HCT116 (cell line): ENCODE measurements at places on chromosomes 3 and 15.

- peaks cover 5% of the 10 kb centered on the region; the same call in 1 of the 2 replicates for H3K4me1 ChIP-seq
- DNase-seq: no peak
- H3K27ac ChIP-seq: no peak overlapping the region
- no peaks in the 10 kb centered on the region for H3K36me3 ChIP-seq
- no peaks in the 10 kb centered on the region for H3K27me3 ChIP-seq
Observed at GRCh38 chr3:8579943-8580342, 64.7 kb downstream of the SSUH2 start.

GRCh38 chr3:53194210-53195065, 33.4 kb downstream of the PRKCD start:
- no peak for DNase-seq
- no peak overlapping the region for H3K4me3 ChIP-seq
- peak overlapping the region; percentile 44; the same call in 1 of the 2 replicates for H3K27ac ChIP-seq
- H3K27me3 ChIP-seq: no peaks in the 10 kb centered on the region

DNA sequence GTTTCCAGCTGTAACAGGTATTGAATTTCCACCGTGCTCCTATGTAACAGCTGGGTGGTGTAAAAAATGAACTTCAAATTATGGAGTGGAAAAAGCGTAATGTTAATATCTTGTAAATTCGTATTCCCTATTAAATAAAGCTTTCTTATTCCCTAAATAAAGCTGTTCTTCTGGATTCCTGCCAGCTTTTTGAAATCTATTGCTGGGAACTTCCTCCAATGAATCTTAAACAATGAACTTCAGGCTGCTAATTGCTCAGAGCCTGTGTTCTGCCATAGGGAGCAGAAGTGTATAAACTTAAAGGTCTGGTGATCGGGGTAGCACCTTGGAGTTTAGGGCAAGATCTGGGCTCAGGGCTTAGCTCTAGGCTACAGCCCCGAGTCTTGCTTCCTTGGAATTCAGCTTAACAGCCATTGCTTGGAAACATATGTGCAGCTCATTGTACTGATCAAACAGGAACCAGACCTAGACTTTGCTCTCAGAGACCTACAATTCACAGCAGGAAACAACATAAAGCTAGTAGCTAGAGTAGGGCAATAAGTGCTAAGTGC, 1.4 kb downstream of the ARL14 start:
- H3K27me3 ChIP-seq: no peaks in the 10 kb centered on the region
- peak overlapping the region; percentile 69; the same call in 1 of the 2 replicates for H3K27ac ChIP-seq
- no peak overlapping the region for H3K4me3 ChIP-seq
- no peaks in the 10 kb centered on the region for H3K36me3 ChIP-seq
- H3K4me1 ChIP-seq: peaks cover 40% of the 10 kb centered on the region

GRCh38 chr3:156892701-156893100, 66.5 kb downstream of the LEKR1 start:
- H3K36me3 ChIP-seq: no peaks in the 10 kb centered on the region
- DNase-seq: peak; percentile 7
- H3K4me1 ChIP-seq: no peaks in the 10 kb centered on the region
- H3K4me3 ChIP-seq: no peak overlapping the region
- H3K27ac ChIP-seq: no peak overlapping the region

GRCh38 chr3:150494411-150494977, 51.8 kb downstream of the SERP1 start:
- no peaks in the 10 kb centered on the region for H3K36me3 ChIP-seq
- no peaks in the 10 kb centered on the region for H3K4me1 ChIP-seq
- no peak for DNase-seq

GRCh38 chr3:150286390-150287147, 121.5 kb upstream of the TSC22D2 start:
- H3K36me3 ChIP-seq: no peaks in the 10 kb centered on the region
- H3K4me3 ChIP-seq: no peak overlapping the region
- H3K27ac ChIP-seq: no peak overlapping the region

- H3K36me3 ChIP-seq: no peaks in the 10 kb centered on the region
- H3K27me3 ChIP-seq: no peaks in the 10 kb centered on the region
- no peak overlapping the region for H3K27ac ChIP-seq
- no peaks in the 10 kb centered on the region for H3K4me1 ChIP-seq
- no peak for DNase-seq
Observed at GRCh38 chr3:47365213-47366153, 15.3 kb upstream of the PTPN23 start.

DNA sequence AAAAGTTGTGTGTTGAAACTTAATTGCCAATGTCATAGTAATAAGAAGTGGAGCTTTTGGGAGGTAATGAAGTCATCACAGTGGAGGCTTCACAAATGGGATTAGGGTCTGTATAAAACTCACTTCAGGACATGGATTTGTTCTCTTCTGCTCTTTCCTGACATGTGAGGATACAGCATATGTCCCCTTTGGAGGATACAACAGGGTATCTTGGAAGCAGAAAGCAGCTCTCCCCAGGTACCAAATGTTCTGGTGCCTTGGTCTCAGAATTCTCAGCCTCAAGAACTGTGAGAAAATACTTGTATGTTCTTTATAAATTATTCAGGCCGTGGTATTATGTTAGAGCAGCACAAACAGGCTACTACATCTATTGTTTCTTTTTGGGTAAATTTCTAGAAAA, 210.9 kb downstream of the DIPK2A start:
- no peaks in the 10 kb centered on the region for H3K36me3 ChIP-seq
- H3K27ac ChIP-seq: no peak overlapping the region
- no peak for DNase-seq
- no peaks in the 10 kb centered on the region for H3K4me1 ChIP-seq

DNA sequence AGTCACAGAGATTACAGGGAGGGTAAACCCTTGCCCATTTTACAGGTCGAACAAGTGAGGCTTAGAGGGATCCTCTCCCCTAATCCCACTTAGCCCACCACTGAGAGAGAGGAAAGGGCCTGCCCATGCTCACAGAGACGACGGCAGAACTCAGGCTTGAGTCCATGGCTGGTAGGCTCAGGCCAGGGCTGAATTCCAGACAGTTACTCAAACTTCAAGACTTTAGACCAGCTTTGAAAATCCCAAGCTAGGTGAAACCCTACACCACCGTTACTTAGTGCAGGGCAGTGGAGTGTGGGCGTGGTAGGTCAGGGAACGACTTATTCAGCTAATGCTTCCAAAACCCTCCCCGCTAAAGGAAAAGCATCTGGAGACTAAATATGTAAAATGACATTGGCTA, 16.4 kb downstream of the GRIP2 start:
- no peaks in the 10 kb centered on the region for H3K27me3 ChIP-seq
- DNase-seq: no peak
- H3K4me1 ChIP-seq: peaks cover 8% of the 10 kb centered on the region
- no peak overlapping the region for H3K27ac ChIP-seq
- no peaks in the 10 kb centered on the region for H3K36me3 ChIP-seq
- no peak overlapping the region for H3K4me3 ChIP-seq

DNA sequence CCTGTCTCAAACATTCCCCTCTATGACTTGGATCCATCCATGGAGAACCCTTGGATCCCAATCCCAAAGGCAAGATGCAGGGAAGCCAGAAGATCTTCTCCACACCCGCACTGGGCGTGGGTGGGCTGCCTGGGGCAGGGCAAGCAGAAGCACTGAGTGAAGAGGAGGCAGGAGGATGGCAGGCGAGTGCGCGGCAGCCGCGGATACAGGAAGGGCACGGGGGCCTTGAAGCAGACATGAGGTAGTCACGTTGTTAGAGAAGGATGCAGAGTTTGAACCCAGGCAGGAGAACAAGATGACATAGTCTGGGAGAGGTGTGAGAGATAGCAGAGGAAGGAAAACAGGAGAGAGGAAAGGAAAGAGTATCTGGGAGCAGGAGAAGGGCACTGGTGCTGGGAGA, 5.1 kb upstream of the IGDCC3 start:
- no peak overlapping the region for H3K4me3 ChIP-seq
- no peaks in the 10 kb centered on the region; the same call in 1 of the 2 replicates for H3K27me3 ChIP-seq
- no peak for DNase-seq
- peaks cover 21% of the 10 kb centered on the region for H3K4me1 ChIP-seq
- no peaks in the 10 kb centered on the region for H3K36me3 ChIP-seq
- H3K27ac ChIP-seq: no peak overlapping the region

DNA sequence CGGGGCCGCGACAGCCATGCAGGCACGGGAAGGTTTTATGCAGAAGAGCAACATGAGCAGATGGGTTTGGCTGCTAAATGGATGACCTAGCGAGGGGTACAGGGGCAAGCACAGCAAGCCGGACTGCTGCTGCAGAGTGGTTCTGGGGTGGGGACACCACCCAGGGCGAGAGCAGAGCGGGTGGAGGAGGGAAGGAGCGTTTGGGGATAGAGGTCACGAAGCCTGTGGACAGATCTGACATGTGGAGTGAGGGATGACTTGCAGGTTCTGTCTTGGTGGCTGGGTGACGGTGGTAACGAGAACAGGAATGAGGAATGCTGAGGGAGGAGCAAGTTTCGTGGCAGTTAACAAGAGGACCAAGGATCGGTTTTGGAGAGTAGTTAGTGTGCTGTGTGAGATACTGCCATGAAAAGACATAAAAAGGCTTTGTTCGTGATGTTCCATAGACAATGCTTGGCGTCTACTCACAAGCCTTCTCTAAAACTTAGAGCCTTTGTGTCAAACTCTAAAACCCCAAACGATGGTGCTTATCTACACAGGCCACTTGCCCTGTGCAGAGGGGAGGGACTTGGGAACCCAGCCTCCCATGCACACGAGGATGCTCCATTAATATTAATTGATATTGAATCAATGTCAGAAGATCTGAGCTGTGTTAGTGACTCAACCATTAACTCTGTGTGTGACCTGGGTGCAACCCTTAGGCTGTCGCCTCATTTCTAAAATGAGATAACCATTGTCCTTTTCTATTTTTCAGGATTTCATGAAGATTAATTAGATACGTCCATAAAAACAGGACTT, 132.7 kb upstream of the SLC2A2 start:
- H3K4me3 ChIP-seq: no peak overlapping the region
- peaks cover 34% of the 10 kb centered on the region for H3K4me1 ChIP-seq
- no peaks in the 10 kb centered on the region for H3K27me3 ChIP-seq
- H3K36me3 ChIP-seq: no peaks in the 10 kb centered on the region

DNA sequence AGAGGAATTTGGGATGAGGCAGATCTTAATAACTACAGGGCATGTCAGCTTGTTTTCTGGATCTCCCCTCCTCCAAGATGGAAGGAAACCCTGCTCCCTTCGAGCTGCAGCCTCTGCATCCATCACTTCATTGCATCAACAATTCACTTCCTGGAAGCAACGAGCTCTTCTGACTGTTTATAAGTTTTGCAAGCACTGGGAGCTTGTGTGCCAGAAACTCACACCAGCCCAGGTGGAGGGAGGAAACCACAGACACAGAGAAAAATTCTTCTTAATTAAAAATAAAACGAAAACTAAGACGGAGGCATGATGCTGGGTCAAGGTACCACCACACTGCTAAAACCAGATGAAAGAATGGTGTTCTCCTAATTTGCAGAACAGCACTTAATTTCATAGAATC, 10.6 kb downstream of the LRIG1 start:
- DNase-seq: no peak
- no peak overlapping the region for H3K27ac ChIP-seq
- H3K4me1 ChIP-seq: no peaks in the 10 kb centered on the region

DNA sequence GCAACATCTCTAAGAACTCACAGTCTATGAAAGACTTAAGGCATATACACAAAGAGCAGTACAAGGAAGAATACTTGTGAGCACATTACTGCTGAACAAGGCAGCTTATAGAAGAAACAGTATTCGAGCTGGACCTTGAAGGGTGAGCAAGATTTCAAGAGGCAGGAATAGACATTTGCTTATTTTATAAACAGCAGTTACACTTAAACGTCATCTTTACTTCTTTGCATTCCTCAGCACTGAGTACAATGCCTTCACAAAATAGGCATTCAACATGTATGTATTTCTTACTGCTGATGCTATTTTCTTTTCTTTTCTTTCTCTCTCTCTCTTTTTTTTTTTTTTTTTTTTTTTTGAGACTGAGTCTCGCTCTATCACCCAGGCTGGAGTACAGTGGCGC, 205.8 kb downstream of the ZIC4 start:
- H3K27me3 ChIP-seq: no peaks in the 10 kb centered on the region
- no peak for DNase-seq
- H3K4me3 ChIP-seq: no peak overlapping the region
- no peaks in the 10 kb centered on the region for H3K36me3 ChIP-seq
